ENCODE measurements at places on chromosomes 3 and 15.

GRCh38 chr3:63395960-63396359 lies 117.9 kb downstream of the SYNPR start:
- DNase-seq: no peak

DNA sequence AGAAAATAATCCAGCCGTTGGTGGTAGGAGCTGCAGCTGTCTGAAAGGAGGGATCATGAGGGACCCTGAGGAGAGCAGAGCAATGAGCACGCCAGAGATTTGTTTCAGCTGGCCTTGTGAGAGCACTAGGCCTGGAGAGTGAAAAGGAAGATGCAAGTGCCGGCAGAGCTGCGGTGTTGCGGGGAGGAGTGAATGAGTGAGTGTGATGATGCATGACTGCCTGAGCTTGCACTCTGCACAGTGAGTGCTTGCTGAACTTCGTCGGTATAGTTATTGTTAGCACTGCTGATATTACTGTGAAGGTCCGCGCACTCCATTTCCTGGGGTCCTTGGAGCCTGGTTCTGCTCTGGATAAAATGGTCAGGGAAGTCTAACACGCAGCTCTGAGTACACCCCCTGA lies 23.2 kb downstream of the EIF1B start:
- DNase-seq: no peak

GRCh38 chr3:190345027-190345821 lies 23.0 kb upstream of the CLDN1 start:
- peak; percentile 23 for DNase-seq

- DNase-seq: peak; percentile 33
Measured at GRCh38 chr3:33115024-33115768, 1.4 kb downstream of the CRTAP start.

DNA sequence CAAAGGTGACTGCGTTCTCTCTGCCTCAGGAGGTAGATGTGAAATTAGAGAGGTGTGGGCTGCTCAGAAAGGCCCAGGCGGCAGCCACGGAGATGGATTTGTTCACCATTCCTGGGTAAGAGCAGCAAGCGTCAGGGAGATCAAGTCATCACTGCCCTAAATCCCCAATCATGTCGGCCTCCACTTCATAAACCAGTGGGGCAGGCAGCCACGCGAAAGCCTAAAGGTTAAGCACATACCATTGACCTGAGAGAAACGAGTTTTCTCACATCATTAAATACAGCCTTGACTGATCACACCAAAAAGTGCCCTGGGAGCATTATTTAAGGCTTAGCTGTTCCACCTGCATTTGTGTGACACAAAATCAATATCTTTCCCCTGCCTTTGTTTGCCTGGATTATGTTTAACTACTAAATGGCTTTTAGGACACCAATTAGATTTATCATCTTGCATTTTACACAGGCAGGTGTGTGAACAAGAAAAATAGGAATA lies 50.7 kb upstream of the FOXB1 start:
- no peak for DNase-seq

- no peak for DNase-seq
Measured at GRCh38 chr3:196889844-196890708, 22.4 kb downstream of the SENP5 start.

- peak; percentile 28 for DNase-seq
Measured at GRCh38 chr15:62165104-62165792, at the start of gene C2CD4B. Gene C2CD4B (minus strand): TSS chr15:62165285. CDS start chr15:62164984, 301 bp downstream.

GRCh38 chr3:187828579-187829452 lies 83.5 kb upstream of the BCL6 start:
- no peak for DNase-seq

GRCh38 chr3:12384451-12385233 lies 95.8 kb downstream of the PPARG start:
- no peak for DNase-seq

DNA sequence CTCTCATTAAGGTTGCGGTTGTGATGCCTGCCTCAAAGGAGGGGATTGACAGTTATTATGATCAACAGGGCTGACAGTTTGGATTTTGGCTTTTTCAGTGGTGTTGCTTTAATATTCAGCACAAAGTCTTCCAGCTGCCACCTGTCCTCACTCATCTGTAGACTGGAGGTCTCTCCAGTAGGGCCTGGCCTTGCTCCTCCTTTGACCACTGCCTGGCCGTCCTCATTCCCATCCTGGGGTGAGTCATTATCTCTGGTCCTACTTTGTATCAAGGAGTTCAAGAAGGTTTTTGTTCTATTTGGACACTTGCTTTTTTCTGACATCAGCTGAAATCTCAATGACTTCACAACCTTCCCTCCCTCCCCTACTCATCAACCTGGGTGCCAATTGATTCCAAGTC lies 95.1 kb upstream of the ZPLD1 start:
- DNase-seq: no peak

GRCh38 chr3:11603628-11604027 lies 40.1 kb downstream of the VGLL4 start:
- no peak for DNase-seq

DNA sequence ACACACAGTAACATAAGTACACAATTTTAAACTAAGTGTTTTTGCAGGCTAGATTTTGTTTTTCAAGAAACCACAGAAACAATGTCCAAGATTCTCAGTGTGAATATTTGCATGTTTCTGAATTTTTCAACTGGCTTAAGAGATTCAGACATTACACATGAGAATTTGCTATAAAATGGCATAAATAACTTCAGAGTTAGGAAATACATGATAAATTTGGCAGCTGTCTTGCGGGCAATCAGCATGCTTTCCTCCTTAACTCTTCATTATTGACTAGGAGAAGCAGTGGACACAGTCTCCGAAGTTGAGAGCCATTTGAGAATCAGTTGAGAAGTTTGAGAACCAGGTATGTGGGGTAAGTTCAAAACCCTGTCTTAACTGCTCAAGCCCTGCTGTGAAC lies 625.6 kb upstream of the SGO1 start:
- DNase-seq: no peak

DNA sequence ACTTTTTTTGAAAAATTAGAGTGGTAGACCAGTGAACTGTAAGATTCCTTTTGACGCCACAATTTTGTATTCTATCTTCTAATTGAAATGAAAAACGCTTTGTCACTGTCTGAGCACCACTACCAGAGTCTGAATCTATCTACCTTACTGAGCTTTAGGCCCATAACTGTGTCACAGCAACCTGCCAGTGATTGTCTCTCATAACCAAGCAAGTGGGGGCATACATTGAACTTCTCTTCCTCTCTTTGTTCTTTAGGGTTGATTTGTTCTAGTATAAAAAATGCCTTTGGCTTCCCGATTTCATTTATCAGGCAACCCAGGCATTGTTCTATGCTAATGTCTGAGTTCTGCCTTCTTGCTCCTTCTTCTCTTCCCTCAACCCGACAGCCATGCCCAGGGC lies 142.6 kb downstream of the BBX start:
- DNase-seq: no peak

- DNase-seq: no peak
Measured at GRCh38 chr3:73801444-73801843, 176.7 kb upstream of the PDZRN3 start.

GRCh38 chr3:175913286-175913685 lies 1054.2 kb downstream of the NAALADL2 start:
- no peak for DNase-seq

GRCh38 chr3:68757157-68757556 lies 175.2 kb downstream of the TAFA4 start:
- no peak for DNase-seq

DNA sequence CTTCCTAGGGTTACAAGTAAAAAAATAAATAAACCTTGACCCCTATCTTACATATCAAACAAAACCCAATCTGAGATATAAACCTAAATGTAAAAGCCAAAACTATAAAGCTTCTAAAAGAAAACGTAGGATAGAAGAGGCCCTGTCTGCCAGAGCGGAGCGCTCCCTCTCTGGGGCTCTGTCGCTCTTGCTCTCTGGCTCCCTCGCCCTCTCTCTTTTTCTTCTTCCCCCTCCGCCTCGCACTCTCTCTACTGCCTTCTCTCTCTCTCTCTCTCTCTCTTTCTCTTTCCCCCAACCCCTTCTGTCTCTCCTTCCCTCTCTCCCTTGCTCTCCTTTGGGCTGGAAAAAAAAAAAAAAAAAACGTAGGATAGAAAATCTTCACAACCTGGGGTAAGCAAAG lies 21.6 kb downstream of the RYK start:
- no peak for DNase-seq

GRCh38 chr15:23912191-23912590 lies 225.1 kb upstream of the NDN start:
- peak; percentile 5 for DNase-seq

DNA sequence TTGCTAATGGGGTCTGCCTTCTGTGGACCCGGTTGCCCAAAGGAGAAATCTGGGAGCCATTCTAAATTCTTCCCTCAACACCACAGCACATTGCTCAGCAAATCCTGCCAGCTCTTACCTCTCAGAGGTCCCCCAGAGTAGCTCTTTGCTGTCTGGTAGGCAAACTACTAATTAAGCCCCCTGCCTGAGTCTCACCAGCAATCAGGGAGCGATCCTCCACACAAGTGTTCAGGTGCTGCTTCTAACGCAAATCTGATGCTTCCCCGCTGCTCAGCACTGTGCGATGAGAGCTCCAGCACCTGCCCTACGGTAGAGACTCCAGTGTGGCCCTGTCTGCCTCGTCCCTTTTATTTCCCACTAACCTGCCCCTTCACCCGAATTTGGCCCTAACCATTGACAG lies 60.5 kb downstream of the HCN4 start:
- DNase-seq: no peak

GRCh38 chr3:195094191-195094921 lies 176.6 kb downstream of the XXYLT1 start:
- DNase-seq: no peak

DNA sequence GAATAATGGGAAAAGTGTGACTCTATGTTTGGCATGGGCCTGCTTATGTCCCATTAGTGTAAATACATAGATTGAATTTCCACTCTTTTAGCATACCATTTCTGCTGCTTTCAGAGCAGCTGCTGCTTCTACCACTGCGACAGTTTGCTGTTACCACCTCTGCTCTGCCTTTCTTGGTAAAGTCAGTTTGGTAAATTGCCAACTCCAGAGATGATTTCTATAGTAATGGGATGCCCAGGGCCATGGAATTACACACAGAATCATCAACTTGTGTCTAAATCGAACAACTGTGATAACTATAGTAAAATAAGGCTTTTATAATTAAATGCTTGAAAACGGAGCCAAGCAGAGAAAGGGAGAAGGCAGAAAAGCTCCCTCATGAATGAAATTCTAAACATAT lies 168.4 kb upstream of the VEPH1 start:
- DNase-seq: no peak

GRCh38 chr15:31598620-31599019 lies 272.0 kb downstream of the KLF13 start:
- DNase-seq: no peak

GRCh38 chr3:135014566-135014965 lies 219.5 kb downstream of the EPHB1 start:
- DNase-seq: no peak

DNA sequence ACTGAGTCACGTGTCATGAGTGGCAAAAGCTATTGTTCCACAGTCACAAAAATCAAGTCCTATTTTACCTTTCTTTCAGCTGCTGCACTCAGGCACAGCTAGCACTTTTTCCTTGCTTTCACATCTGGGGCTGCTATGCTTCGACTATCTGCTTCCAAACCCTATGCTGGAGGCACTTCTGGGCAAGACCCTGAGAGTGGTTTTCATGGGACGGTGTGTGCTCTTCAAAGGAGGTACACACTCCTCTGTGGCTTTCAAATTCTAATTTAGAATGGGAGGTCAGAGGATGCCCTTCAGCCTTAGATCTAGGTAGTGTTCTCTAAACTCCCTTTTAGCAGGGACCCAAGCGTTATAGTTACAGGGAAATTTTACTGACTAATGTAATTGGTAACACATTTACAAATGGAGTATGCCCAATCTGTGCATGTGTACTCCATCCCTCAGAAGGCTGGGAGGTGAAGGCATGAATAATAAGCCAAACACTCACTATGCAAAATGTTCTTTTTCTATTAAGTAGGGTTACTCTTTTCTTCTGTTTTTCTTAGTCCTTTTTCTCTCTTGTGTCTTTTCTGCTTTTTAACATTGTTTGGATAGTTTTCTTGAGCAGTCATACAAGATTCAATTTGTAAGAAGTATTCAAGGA lies 188.3 kb downstream of the LSAMP start:
- no peak for DNase-seq

DNA sequence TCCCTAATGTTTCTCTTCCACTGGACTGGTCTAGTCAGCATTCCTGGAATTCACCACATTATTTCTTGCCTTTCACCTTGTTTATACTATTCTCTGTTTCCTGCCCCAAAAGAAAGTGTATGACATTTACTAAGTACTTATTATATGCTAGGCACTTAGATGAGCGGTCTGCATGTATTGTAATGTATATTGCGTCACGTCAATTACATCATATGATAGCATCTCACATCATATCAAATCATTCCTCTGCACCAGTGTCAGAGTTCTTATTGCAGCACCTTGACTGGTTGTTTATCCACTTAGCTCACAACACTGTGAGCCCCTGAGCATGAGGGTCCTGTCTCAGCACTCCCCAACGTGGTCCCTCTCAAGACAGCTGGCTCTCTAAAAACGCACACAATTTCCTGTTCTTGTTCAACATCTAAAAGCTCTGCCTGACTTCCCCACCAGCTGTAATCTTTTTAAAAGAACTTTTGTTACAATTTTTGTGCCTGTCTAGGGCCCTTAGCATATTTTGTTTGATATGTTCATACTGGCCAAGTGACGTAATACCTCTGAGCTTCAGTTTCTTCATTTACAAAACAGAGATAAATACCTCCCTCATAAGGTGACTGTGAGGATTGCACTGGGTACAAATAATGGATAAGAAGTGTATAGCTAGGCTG lies 58.8 kb downstream of the ARHGAP31 start:
- DNase-seq: peak; percentile 42

DNA sequence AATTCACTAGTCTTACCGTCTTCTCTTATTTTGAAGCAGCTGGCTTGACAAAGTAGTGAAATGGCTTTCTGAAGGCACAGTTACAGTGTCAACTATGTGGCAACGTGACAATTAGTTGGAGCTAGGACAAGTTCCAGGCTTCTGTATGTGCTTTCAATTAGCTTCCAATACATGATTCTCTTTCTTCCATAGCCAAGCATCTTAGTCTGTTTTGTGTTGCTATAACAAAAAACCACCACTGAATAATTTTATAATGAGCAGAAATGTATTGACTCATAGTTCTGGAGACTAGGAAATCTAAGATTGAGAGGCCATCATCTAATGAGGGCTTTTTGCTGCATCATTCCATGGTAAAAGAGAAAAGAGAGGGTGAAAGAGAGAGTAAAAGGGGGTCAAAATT lies 365.1 kb upstream of the PLSCR5 start:
- DNase-seq: no peak

GRCh38 chr3:108951820-108952501 lies 1.7 kb downstream of the GUCA1C start:
- no peak for DNase-seq

GRCh38 chr3:23915537-23916108 lies 1.2 kb downstream of the NKIRAS1 start:
- DNase-seq: no peak

DNA sequence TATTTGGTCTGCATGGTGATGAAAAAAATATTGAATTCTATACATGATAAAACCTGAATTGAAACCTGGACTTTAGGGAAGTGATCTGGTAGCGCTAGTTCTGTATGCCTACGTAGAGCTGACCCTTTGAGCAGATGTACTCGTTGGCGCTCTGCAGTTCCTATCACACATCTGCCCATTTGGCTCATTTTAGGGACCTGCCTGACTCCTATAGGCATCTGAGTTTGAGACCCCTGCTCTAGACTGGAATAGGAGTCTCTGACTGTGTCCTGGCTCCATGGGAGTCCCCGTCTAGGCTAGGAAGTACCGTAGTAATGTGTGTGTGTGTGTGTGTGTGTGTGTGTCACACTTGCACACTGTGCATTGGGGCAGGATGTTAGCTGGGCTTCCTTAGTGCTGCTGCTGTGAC lies 21.2 kb downstream of the STARD5 start:
- DNase-seq: no peak

- DNase-seq: no peak
Measured at GRCh38 chr3:184712248-184713039, 580 bp upstream of the MAGEF1 start.

All from renal cortex interstitium (tissue), 15 donors.